Stimulated activated CD8-positive, alpha-beta memory T cell treated with anti-CD3 and anti-CD28 coated beads, Interleukin-7, amount 100 ng/mL, for 4 hours (primary cell): ENCODE measurements at places on chromosomes 6 and 20.

GRCh38 chr20:33947709-33948295 lies 45.9 kb upstream of the RALY start:
- peak; percentile 7 for DNase-seq

GRCh38 chr20:297925-298775 lies 780 bp downstream of the ZCCHC3 start:
- peak; percentile 33 for DNase-seq

- no peak for DNase-seq
Measured at GRCh38 chr20:22339946-22340345, 244.4 kb downstream of the FOXA2 start.

DNA sequence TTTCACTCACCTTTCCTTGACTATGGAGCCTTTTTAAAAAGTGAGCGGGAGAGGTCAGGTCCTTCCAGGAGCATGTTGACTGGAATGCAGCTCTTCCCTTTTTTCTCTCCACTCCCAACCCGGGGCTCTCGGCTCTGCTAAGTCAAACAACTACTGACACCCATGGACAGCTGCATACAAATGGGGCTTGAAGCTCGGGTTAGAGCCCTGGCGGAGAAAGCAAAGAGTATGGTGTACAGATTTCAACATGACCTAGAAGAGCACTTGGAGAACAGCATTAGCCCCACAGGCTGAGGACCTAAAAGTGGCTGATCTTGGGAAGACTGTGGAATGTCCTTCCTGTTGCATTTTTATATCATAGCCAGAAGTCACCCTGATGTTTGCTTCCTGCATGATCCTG lies 162.0 kb upstream of the STMND1 start:
- DNase-seq: no peak

DNA sequence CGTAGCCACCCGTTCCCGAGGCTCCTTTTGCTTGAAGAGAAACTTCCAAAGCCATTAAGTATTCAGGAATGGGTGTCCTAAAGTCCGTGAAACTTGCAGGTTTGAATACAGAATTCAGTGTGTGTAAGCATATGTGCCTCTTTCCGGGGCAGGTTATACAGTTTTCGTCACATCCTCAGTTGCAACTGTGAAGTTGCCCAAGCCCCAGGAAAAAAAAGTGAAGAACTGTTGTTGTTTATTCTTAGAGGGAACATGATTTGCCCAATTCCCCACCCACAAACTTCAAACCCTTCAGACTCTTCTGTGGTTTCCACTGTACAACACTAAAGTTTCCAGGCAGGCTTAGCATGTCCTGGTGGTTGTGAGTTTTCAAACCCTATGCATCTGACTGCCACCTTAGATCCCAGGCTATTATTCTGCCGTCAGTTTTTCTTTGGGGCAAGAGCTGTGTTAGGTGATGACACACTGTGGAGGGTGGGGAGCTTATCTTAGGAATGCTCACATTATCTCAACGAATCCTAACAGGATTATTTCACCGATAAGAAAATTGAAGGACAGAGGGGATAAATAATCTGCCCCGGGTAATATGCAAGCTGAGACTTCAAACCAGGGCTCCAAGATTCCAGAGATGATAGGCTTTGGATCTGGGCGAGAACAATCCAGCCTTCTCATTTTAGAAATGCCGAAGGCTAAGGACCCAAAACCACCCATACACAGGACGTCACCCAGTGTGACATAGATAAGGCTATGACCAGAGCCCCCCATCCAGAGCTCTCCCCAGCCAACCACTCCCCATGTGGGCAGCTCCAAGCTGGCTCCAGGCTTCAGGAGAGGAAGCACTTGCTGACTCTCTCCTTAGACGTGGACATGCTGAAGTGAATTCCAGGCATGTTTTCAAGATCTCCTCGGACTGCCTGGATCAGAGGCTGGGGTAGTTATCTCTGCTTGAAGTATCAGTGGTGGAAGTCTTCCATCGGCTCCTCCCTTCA lies 81.7 kb upstream of the AFDN start:
- DNase-seq: no peak

DNA sequence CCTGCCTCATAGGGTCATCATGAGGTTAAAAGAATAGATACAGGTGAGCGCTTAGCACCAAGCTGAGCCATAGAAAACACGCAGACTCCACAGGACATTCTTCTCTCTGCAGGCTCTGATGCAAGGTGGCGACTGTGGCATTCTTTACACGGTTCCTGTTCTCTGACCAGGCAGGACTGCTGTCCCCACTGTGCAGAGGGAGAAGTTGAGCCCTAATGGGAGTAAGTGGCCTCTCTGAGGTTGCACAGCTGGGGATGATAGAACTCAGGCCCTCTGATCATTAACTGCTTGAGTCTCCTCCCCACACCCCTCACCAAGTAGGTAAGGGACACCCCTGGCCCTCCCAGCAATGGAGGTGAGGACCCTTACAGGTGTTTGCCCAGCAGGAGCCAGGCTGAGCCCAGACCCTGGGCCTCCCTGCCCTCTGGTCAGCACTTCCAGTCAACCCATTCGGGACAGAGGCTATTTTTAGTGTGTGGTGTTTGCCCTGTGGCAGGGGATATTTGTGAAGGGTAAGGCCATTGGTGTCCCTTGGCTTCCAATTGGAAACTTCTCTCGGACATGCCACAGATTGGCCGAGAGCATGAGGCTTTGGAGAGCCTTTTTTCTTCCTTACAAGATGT lies 116.8 kb downstream of the VEGFA start:
- no peak for DNase-seq

GRCh38 chr6:74415056-74415455 lies 719.1 kb downstream of the CD109 start:
- no peak for DNase-seq

DNA sequence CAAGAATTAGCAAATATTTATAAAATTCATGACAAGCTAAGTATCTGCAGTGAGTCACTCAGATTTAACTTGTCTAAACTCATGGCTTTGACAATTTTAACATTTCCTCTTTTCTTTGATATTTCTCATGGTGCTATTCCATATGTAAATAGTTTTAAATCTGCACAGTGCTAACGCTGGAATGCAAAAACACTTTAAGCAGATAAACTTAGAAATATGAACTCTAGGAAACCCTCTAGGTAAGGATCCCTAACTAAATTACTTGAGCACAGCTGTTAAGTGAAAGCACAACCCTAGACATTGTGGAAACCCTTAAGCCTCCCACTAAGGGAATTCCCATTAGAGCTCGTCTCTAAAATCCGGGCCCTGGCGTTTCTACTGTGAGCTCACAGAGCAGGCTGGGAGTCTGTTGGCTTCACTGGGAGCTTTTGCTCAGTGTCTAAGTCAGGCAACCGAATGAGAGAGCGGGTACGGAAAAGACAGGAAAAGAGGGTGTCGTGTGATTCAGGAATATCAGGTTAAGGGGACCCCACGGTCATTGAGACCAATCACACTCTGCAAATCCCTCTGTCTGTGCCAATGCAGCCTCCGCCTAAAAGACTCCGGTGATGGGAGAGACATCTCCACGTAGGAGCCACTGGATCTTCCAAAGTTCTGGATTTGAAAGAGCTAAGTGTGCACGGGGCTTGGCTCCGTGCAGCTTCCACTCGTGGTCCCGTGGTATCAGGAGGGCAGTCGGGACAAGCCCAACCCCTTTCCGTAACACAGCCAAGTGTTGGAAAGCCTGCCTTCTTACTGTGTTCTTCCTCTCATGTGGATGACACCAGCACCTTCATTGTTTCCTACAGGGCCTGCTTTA lies 112.3 kb upstream of the RPS6KA2 start:
- DNase-seq: no peak

DNA sequence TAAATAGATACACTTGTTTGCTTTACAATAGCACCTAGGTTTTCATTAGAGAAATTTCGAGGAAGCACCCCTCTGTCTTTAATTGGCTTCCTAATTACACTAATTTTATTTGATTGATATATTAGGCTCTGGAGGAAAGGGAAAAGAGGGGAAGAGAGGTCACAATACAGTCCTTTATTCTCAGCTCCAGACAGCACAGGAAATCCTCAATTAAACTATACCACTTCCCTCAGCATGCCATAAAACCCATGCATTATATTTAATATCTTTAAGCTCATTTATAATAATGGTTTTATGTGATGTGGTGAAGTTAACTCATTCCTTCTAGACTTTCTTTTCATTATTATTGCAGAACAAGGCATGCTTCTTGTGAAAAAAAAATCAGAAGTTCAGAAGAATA lies 17.7 kb upstream of the PDE7B start:
- DNase-seq: no peak

GRCh38 chr20:52801628-52802006 lies 170.5 kb upstream of the TSHZ2 start:
- DNase-seq: no peak
